ENCODE measurements at places on chromosomes 2 and 18. TPM values are rescaled to one million over a fixed set of nuclear protein-coding genes. Genes with fewer than 3 reads are reported as not detected.

DNA sequence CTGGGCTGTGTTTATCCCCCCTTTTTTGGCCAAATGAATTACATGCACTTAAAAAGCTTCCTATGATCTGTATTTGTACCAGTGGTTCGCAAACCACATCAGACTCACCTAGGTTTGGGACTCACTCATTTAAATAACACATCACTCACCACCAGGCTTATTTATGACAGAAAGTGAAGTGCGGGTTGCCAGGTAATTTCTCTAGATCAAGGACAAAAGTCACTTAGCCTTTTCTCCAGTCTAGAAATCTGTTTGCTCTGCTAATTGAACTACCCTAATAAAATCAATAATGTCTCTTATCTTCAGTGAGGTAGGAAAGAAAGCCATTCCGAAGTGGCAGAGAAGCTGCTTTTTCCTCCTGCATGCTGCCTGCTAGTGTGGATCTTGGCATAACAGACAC, 88.1 kb upstream of the SLC8A1 start:
- H3K27ac ChIP-seq, result no peak overlapping the region
- no peaks in the 10 kb centered on the region for H3K4me1 ChIP-seq
- H3K4me3 ChIP-seq, result no peak overlapping the region
- no peaks in the 10 kb centered on the region for H3K36me3 ChIP-seq

GRCh38 chr2:204550751-204551511, 5.7 kb downstream of the PARD3B start:
- no peaks in the 10 kb centered on the region for H3K36me3 ChIP-seq
- no peak overlapping the region for H3K4me3 ChIP-seq
- DNase-seq, result no peak
- H3K27ac ChIP-seq, result no peak overlapping the region

DNA sequence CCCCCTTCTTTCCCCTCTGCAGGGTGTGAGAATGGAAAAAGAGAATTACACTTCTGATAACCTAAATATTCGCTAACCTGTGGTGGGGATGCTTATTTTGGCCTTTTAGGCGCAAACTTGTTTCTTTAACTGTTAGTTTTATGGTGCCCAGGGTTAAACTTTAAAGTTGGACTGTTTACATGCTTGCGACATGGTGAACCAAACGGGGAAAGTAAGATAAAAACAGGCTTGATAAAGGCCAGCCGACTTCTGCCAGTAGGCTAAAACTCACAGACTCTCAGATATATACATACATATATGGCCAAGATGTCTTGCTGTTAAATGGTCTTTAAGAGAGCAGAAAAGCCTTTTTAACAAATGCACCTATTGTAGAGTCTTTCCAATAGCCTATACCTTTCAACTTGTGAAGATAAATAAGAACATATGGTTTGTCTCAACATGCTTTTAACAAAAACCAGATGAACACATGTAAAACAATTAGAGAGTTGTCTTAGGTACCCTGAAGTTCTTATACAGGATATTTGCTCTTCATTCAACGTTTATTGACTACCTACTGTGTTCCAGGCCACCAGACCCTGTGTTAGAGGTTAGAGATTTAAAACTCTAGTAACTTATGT, 29.0 kb downstream of the PRKCE start:
- no peak overlapping the region for H3K4me3 ChIP-seq
- H3K4me1 ChIP-seq, result no peaks in the 10 kb centered on the region
- H3K27me3 ChIP-seq, result no peaks in the 10 kb centered on the region
- H3K27ac ChIP-seq, result no peak overlapping the region
- DNase-seq, result no peak
- H3K36me3 ChIP-seq, result no peaks in the 10 kb centered on the region

GRCh38 chr2:123035541-123035940, 989.5 kb upstream of the CNTNAP5 start:
- no peak overlapping the region for H3K4me3 ChIP-seq
- H3K4me1 ChIP-seq, result no peaks in the 10 kb centered on the region
- H3K27ac ChIP-seq, result no peak overlapping the region
- DNase-seq, result no peak
- no peaks in the 10 kb centered on the region for H3K36me3 ChIP-seq

- no peaks in the 10 kb centered on the region for H3K4me1 ChIP-seq
- no peak overlapping the region for H3K4me3 ChIP-seq
- no peak for DNase-seq
- peaks cover 6% of the 10 kb centered on the region for H3K27me3 ChIP-seq
Measured at GRCh38 chr2:204510709-204511420, 34.4 kb upstream of the PARD3B start.

GRCh38 chr2:85755122-85756027, 1.6 kb downstream of the ATOH8 start:
- peaks cover 14% of the 10 kb centered on the region for H3K4me1 ChIP-seq
- peaks cover 64% of the 10 kb centered on the region for H3K27me3 ChIP-seq
- no peaks in the 10 kb centered on the region for H3K36me3 ChIP-seq
- H3K4me3 ChIP-seq, result peak overlapping the region; percentile 71

DNA sequence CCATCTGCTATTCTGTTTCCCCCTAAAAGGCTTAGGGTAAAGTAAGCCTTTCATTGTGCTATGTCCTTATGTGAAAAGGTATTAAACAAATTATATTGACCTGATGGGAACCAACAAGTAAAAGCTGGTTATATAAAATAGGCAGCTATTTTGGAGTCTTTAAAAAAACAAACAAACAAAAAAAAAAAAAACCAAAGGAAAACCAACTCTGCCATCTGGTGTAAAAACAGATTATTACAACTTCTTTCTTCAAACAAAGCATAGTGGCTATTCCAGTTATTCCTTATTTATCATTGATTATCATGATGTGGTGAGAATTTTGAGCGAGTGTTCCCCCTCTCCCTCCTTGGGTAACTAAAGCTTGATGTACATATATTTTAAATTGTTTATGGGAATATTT, 122.3 kb upstream of the FHL2 start:
- H3K4me3 ChIP-seq, result no peak overlapping the region
- H3K36me3 ChIP-seq, result no peaks in the 10 kb centered on the region
- H3K27ac ChIP-seq, result no peak overlapping the region
- no peaks in the 10 kb centered on the region for H3K4me1 ChIP-seq
- no peaks in the 10 kb centered on the region for H3K27me3 ChIP-seq
- no peak for DNase-seq

DNA sequence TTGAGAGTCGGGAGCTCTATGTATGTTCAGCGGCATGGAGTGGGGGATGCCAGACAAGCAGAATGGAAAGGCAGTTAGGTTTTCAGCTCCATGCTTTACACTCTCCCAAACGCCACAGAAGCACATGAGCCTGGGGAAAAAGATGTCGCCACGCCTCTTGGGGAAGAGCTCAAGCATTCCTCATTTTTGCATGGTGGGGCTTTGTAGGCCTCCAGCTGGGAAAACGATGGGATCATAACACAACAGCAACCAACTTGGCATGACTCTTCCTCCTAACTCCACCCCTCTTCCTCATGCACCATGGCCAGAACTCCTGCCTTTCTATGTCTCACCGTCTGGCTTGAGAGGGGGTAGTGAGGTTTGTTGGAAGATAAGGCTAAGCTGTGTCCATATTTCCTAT, 102.6 kb downstream of the PAX3 start:
- H3K4me1 ChIP-seq, result no peaks in the 10 kb centered on the region
- no peak overlapping the region for H3K4me3 ChIP-seq
- DNase-seq, result no peak
- no peaks in the 10 kb centered on the region for H3K27me3 ChIP-seq
- H3K27ac ChIP-seq, result no peak overlapping the region

GRCh38 chr2:7449298-7449697, 532.1 kb downstream of the RNF144A start:
- peaks cover 5% of the 10 kb centered on the region for H3K36me3 ChIP-seq
- no peak overlapping the region for H3K4me3 ChIP-seq
- H3K27ac ChIP-seq, result peak overlapping the region; percentile 83
- H3K4me1 ChIP-seq, result peaks cover 64% of the 10 kb centered on the region
- no peak for DNase-seq

- H3K4me3 ChIP-seq, result no peak overlapping the region
- H3K4me1 ChIP-seq, result peaks cover 15% of the 10 kb centered on the region
- peaks cover 2% of the 10 kb centered on the region for H3K27me3 ChIP-seq
- no peak for DNase-seq
- no peak overlapping the region for H3K27ac ChIP-seq
Measured at GRCh38 chr18:48697441-48697840, 158.6 kb downstream of the CTIF start.

DNA sequence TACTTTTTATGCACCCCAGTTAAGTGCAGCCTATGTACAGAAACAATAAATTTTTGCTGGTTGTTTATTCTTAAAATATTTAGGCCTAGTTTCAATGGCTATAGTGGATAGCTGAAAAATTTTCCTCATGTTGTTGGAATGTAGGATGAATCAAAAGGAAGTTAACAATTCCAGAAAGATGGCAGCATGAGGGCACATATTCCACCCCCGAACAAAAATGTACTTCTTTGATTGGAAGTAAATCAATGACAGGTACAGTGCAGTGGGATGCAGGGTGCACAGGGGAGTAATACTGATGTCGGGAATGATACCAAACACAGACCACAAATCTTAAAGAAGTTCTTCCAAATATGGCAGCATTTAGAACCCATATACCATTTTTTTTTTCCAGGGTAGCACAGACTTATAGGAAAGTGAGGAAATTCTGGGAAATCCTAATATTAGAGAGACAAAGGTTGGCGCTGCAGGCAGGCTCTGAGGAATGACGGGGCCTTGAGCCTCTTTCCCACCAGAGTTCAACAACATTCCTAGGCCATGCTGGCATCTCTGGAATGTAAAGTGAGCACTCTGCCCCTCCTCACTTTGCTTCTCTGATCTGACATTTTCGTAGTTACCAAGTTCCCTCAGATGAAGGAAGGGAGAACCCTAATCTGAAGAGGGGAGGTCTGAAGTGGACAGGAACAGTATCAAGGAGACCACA, 36.6 kb upstream of the IKZF2 start:
- no peaks in the 10 kb centered on the region for H3K36me3 ChIP-seq
- no peaks in the 10 kb centered on the region for H3K27me3 ChIP-seq
- H3K4me1 ChIP-seq, result no peaks in the 10 kb centered on the region
- no peak for DNase-seq

The LBX2 gene
- not detected for total RNA-seq

The FAHD2B gene
- total RNA-seq, result 23.0 TPM

The CCDC148 gene
- total RNA-seq, result not detected

The IL36G gene
- total RNA-seq, result not detected

The UBE2F gene
- total RNA-seq, result 71.4 TPM

The DUSP11 gene
- total RNA-seq, result 28.7 TPM

All from activated CD4-positive, alpha-beta T cell treated with anti-CD3 and anti-CD28 coated beads, Interleukin-2, amount 10 ng/mL, durations not matched to agents 7 days and 5 days (primary cell).